ENCODE measurements at places on chromosomes 7 and 10.
A peak's percentile ranks its signal among the peaks of the same experiment; 100 is the strongest.

- no peaks in the 10 kb centered on the region for H3K36me3 ChIP-seq
- H3K4me3 ChIP-seq: no peak overlapping the region
- DNase-seq: no peak
- no peaks in the 10 kb centered on the region for H3K27me3 ChIP-seq
Observed at GRCh38 chr7:124042826-124043225, 10.0 kb upstream of the TMEM229A start.

- H3K27ac ChIP-seq: no peak overlapping the region
- DNase-seq: no peak
- H3K36me3 ChIP-seq: no peaks in the 10 kb centered on the region
- no peaks in the 10 kb centered on the region for H3K27me3 ChIP-seq
- H3K4me3 ChIP-seq: no peak overlapping the region
- H3K4me1 ChIP-seq: no peaks in the 10 kb centered on the region
Observed at GRCh38 chr7:81031243-81031642, 112.4 kb upstream of the SEMA3C start.

DNA sequence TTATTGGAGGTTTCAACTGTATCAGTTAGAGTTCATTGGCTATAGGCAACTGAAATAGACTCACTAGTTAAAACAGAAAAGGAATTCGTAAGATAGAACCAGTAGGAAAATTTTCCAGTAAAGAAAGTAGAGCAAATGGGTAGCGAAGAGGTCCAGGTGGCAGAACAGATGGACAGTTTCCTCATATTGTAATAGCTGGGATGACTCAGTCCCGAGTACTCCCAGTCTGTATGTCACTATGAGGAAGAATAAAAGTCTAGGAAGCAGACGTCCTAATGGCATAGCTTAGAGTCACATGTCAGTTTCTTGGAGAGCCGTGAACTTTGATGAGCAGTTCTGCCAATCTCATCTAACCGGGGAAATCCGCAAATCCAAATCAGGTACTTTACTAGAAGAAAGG is 95.3 kb downstream of the RNF32 start:
- no peaks in the 10 kb centered on the region for H3K27me3 ChIP-seq
- H3K4me3 ChIP-seq: no peak overlapping the region
- no peak overlapping the region for H3K27ac ChIP-seq
- no peaks in the 10 kb centered on the region for H3K4me1 ChIP-seq
- no peak for DNase-seq
- H3K36me3 ChIP-seq: peaks cover 6% of the 10 kb centered on the region

DNA sequence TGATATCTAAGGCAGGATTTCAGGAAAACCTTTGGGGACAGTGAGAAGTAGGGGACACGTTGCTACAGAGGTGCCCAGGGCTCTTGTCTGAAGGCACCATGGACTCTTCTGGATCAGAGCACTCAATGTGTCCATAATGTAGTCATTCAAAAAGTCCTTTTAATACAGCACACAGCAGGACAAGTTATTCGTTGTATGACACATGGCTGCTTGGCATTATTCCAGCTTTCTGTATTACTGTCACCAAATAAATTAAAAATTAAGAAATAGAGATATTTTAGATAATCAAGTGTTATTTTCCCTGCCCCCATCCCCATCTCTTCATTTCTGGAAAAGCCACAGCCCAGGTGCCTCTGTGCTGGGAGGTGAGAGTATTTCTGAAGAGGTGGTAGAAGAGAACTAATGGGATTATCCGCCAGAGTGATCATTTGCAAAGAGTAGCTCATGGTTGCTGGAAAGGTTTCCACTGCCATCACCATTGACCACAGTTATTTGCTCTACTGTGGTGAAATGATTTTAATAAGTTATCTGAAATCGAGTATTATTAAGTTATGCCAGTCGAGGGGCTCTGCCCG is 83.0 kb downstream of the CXCL12 start:
- no peak for DNase-seq
- no peaks in the 10 kb centered on the region for H3K27me3 ChIP-seq
- no peak overlapping the region for H3K4me3 ChIP-seq
- H3K4me1 ChIP-seq: no peaks in the 10 kb centered on the region

DNA sequence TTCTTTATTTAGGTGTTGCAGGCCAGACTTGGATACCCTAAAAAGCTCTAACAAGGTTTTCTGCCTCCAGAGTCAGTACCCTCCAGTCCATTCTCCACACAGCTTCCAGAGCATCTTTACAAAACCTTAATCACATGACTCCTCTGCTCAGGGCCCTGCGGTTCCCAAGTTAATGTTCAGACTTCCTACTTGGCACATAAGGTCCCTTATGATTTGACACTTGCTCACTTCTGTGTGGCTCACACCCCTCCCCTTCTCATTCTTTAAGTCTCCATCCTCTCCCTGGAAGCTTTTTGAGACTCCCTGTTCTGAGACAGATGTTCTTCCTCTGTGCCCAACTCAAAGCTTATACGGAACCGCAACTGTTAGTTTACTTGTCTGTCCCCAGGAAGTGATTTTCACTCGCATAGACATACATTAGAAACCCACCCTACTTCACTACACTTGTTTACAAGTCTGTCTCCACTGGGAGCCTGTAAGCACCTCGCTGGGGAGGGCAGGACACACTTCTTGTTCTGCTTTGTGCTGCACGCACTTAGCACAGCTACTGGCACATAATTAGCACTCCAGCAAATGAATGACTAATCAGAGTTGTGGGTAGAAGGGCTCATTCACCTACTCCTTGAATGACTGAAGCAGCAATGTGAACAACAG is 154.3 kb upstream of the LAMB4 start:
- H3K27me3 ChIP-seq: no peaks in the 10 kb centered on the region
- DNase-seq: no peak
- H3K36me3 ChIP-seq: no peaks in the 10 kb centered on the region
- no peak overlapping the region for H3K4me3 ChIP-seq
- no peaks in the 10 kb centered on the region for H3K4me1 ChIP-seq

DNA sequence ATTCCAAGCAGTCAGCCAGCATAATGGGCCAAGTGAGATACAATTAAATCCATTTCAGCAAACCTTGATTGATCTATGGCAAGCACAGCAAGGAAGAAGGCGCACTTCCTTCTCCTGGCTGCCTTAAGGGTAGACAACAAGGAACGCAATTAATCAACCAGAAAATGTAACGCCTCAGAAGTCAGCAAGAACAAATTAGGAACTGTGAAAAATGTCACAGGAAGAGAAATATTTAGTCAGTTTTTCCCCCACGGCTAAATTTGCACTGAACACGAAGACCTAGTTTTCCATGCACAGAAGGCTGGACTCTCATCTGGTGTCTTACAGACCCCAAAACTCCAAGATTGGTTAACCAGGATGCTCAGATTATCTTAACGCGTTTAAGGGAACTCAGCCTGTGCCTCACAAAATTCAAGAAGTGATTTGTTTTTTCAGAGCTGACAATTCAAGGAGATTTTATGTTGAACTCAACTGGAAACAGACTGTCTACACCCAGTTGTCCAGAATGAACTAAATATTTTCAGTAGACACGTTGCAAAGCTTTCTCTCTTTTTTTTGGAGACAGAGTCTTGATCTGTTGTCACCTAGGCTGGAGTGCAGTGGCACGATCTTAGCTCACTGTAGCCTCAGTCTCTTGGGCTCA is 14.2 kb downstream of the SNX8 start:
- peak overlapping the region; percentile 37 for H3K4me3 ChIP-seq
- no peaks in the 10 kb centered on the region for H3K4me1 ChIP-seq
- no peak for DNase-seq
- peak overlapping the region; percentile 52 for H3K27ac ChIP-seq

DNA sequence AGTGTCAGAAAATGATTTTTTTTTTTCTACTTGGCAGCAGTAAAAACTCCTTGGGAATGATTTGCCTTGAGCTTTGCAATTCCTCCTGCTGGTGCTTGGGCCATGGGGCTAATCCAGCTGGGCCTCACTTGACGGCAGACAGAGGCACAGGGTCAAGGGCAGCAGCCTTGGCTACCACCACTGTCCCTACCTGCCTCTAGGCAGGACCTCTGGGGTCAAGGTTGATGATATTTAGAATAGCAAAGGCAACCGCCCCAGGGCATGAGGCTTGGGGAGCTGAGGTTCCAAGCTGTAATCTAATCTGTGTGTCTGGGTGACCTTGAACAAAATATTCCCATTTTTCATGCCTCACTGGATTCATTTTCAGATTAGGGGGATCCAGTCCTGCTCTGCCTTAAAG is 327.4 kb downstream of the PLXNA4 start:
- no peak overlapping the region for H3K27ac ChIP-seq
- H3K27me3 ChIP-seq: no peaks in the 10 kb centered on the region
- no peak overlapping the region for H3K4me3 ChIP-seq
- DNase-seq: no peak

DNA sequence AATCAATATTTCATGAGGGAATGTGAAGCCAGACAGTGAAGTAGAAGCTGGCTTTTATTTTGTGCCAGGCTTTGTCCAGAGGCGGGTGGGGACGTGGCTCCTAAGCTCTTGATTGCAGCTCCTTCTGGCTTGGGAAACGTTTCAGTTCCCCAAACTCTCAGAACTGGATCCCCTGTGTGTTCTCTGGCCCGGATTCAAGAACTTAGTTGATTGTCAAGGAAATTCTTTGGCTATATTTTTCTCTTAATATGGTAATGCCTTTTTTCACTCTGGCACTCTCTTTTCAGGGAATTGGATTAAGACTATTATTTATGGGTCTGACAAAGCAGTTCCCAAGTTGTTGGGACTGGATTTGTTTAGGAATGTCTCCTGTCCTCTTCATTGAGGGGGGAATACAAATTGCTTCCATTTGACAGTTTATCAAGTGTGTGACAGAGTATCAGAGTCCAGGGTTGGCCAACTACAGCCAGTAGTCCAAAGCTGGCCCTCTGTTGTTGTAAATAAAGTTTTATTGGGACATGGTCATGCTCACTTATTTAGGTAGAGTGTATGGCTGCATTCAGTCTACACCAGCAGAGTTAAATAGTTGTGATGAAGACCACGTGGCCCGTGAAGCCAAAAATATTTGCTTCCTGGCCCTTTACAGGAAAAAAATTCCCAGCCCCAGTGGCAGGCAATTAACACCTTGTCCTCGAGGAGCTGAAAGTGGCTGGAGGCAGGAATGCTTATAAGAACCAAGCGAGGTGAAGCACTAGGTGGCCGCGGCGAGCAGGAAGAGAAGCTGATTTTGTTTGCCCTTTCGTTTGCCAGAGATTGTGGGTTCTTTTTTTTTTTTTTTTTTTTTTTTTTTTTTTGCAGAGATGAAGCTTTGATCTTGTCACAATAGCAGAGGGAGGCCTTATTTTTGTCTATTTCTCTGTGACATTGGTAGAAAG is 34.3 kb downstream of the HTRA1 start:
- no peak overlapping the region for H3K4me3 ChIP-seq
- peak; percentile 59 for DNase-seq
- no peaks in the 10 kb centered on the region for H3K36me3 ChIP-seq
- peak overlapping the region; percentile 81 for H3K27ac ChIP-seq
- H3K4me1 ChIP-seq: peaks cover 14% of the 10 kb centered on the region
